Brain pericyte (primary cell): ENCODE measurements at places on chromosomes 3 and 15.

DNA sequence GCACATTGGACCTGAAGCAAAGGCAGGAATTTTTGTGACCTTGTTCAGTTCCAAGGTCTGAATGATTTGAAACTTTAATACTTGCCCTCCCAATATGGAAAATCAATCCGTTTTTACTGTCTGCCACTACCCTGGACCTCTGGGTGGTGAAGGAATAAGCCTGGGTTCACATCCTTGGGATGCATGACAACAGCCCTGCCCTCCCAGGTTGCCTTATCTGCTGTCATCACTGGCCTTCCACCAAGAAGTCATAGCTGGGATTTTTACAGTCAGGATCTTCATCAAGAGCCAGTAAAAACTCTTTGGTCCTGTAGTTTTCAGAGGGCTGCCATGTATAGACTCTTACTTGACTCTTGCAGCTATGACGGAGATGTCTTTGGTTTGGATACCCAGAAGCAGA lies 128.6 kb downstream of the MYLK start:
- DNase-seq = no peak

DNA sequence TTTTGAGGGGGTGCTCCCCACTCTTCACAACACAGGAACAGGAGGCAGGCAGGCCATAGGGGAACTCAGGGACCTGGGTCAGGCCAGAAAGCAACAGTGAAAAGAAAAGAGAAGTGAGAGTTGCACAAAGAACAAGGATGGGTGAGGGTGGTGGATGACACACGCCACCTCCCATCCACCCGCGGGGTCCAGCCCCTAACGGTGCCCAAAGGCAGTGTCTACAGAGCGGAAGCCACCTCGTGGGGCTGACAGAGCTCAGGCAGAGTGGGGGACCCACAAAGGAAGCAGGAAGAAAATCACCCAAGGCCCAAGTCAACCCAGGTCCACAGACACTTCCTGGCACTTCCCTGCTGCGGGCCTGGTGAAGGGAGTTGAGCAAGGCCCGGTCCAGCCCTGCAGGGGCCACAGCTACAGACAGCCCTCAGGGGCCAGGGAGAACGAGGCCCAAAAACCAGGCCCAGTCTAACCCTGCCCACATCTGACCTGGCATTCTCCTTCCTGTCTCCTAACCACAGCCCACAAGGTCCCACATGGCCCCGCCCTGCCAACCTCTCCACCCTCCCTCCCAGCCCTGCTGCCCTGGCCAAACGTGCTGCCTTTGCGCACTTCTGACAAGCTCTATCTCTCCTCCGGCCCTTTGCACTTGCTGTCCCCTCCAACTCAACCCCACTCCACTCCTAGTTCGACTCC lies 5.9 kb downstream of the NUP210 start:
- no peak for DNase-seq

DNA sequence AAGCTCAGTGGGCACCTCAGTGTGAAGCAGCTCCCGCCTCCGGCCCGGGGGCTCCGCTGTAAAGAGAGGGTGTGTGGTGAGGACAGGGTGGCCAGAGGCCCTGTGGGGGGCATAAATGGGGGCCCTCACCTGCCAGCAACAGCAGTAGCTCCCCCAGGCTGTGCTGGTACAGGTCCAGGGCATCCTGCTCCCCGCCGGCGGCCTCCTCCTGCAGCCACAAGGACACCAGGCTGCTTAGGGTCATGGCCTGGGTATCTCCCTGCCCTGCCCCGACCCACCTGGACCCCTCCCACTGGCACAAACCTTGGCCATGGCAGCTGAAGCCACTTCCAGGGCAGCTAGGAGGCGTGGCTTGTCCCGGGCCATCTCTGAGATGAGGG lies 4.8 kb downstream of the ULK3 start:
- no peak for DNase-seq

- DNase-seq = no peak
Observed at GRCh38 chr3:4823986-4824925, 155.0 kb upstream of the BHLHE40 start.

- DNase-seq = no peak
Observed at GRCh38 chr15:81896356-81896755, 149.5 kb downstream of the MEX3B start.

DNA sequence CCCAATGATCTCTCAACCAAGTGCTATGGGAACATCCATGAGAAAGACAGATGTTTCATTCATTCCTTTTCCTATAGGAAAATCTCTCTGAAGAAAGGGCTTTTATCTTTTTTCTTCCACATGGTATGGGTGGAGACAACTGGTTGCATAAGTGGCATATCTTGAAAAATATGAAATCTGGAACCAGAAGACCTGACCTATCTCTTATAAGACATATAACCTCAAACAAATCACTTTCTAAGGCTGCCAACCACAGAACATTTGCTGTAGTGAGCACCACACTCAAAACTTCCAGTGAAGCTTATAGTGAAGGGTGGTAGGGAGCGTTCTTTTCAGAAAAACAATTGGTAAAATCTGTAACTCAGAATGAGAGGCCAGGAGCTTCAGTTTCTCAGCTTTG lies 58.5 kb downstream of the SHQ1 start:
- DNase-seq = no peak

DNA sequence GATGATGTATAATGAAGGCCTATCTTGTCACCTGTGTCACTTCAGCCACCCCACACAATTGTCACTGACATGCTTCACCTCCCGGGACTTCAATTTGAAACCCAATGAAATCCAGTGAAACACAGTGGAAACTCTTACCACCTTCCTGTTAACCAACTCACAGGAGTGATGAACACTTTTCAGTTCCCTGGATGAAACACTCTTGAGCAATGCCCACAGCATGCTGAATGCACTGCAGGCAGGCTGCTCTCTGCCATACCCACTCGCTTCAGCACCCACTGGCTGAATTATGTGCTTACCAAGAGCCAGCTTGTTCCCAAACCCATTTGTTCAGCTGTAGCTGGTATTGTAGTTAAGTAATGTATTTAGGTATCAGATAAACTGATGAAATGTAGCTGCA lies 47.0 kb downstream of the MAP2K1 start:
- DNase-seq = no peak

DNA sequence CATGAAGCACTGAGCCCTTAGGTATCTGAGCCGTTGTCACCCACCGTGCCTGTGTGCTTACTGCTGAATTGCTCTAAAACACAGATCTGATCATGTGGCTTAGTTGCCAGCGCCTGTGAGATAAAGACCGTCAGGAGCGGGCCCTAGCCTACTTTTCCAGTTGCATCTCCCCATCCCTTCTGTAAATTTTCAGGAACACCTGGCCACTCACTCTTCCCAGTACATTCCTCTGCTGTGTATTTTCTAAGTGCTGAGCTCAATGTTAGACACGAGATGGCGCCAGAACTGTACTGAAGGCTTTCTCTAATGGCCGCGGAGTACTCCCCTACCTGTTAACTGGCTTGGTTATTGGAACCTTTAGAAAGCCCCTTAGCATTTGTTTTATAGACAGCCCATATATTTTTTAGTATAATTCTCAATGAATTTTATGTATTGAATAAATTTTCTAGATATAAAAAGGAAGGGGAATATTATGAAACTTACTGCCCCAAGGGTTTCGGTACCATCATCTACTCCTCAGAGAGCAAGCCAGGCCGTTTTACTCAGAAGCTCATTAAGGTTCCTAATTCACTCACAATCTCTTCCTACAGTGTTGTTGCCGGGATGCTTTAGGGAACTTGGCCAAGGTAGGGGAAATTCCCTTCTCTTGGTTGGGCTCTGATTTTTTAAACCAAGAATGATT lies 16.7 kb upstream of the WNT7A start:
- DNase-seq = no peak

GRCh38 chr3:173921732-173922131 lies 524.2 kb downstream of the NLGN1 start:
- no peak for DNase-seq

- no peak for DNase-seq
Observed at GRCh38 chr3:178479860-178480259, 56.4 kb upstream of the KCNMB2 start.

- DNase-seq = no peak
Observed at GRCh38 chr15:73500696-73501095, 57.7 kb downstream of the REC114 start.

DNA sequence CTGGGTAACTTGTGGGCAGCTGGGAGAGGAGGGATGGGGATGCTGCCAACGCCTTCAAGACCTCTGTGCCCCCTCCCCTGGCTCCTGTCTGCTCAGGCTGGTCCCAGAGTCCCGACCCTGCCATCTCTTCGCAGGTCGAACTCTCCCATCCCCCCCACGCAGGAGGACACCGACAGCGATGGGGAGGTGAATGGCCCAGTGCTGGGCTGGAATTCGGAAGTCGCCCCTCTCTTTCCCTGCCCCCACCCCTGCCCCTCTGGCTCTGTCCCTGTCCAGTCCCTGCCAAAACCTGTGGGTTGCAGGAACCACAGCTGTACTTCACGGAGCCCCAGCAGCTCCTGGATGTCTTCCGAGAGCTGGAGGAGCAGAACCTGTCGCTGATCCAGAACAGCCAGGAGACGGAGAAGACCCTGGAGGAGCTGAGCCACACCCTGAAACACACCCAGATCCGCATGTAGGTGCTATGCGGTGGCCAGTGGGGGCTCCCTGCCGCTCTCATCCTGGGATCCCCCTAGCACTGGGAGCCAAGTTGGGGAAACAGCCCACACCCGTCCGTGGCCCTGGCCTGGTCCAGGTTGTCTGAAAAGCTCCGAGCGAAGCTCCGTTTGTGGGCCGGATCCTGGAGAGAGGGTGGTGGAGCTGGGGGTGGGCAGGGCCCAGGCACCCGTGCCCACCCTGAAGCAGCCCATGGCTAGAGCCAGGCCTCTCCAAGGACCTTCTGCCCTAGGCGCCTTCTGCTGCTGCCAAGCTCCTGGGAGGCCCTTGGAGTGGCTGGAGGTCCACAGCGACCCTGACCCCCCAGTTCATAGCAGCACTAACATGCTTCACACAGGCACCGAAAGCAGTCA lies 28.7 kb downstream of the CFAP100 start:
- DNase-seq = no peak

- no peak for DNase-seq
Observed at GRCh38 chr15:66105286-66106265, 148.0 kb downstream of the MEGF11 start.

DNA sequence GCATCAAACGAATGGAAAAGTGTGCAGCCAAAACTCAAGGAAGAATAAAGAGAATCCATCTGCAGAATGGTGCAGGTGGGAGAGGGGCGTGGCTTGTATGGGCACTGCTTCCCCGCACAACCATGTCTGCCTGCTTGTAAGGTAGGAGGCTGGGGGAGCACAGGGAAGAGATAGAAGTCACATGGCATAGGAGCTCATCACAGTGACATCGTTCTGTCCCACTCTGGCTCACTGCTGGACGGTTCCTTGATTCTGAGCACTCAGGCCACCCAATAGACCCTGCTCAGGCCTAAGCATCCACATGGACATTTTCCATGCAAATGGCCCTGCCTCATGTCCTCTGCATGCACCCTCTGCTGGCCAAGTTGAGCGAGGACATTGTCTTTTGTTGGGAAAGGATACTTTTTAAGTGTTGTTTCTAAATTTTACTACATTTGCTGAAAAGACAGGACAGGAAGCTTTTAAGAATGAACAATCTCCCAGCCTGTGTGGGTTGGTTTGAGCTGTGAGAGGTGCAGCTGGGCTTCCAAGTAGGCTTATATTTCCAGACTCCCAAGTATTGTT lies 3.1 kb downstream of the MYLK start:
- DNase-seq = no peak

GRCh38 chr3:66472313-66473134 lies 28.3 kb downstream of the LRIG1 start:
- no peak for DNase-seq

GRCh38 chr3:20125897-20126296 lies 60.1 kb downstream of the SGO1 start:
- DNase-seq = no peak

DNA sequence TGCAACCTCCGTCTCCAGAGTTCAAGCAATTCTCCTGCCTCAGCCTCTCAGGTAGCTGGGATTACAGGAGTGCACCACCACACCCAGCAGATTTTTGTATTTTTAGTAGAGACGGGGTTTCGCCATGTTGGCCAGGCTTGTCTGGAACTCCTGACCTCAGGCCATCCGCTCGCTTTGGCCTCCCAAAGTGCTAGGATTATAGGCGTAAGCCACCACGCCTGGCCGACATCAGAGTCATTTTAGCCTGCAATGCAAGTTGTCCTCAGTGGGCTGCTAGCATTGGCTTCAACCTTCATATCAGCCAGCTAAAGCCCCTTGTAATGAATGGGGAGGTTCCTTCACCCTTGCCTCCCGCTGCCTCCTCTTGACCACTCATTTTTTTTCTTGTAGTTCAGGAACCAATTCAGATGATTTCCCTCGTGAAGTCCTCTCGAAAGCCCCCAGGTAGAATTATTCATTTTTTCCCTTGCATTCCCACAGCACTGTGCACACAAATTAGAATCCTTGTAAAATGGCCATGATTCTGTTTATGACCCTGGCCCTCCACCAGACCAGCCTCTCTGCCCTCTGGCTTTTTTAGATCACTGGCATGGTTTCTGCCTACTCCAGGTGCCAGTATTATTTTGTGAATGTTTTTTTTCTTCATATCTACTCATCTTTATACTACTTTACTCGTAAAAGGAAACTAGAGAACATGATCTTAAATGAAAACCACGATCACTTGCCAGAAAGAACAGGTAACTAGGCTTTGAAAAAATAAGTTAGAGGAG lies 29.1 kb downstream of the FLNB start:
- DNase-seq = no peak

DNA sequence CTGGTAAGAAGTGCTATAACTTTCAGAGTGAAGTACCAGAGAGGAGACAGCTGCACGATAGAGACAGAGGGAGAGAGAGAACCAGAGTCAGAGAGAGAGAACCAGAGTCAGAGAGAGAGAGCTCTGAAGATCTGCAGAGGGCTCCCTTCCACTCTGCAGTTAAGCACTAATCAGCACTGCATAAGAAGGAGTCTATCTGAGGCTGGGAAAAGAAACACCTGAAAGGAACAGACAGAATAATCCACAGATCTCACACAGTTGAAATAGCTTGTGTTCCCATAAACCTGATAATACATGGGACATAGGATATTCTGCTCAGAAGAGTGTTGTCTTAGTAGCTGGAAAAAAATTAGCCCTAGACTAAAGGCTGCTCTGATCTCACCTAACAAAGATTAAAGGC lies 87.6 kb downstream of the CFAP44 start:
- DNase-seq = no peak

DNA sequence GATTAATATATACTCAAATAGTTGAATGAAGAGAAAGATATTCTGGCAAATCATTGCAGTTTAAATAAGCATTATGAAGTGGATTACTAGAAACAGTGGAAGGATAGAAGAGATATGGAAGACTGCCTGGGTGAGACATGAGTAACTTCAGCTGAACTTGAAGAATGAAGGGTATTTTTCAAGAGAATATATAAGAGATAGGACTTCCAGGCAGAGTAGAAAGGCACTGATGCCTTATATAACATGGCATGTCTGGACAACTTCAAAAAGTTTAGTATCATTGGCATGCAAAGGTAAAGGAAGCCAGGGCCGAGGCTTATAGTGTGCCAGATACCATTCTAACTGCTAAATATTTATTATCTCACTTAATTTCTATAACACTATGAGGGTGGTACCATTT lies 126.5 kb upstream of the SLC7A14 start:
- DNase-seq = no peak

DNA sequence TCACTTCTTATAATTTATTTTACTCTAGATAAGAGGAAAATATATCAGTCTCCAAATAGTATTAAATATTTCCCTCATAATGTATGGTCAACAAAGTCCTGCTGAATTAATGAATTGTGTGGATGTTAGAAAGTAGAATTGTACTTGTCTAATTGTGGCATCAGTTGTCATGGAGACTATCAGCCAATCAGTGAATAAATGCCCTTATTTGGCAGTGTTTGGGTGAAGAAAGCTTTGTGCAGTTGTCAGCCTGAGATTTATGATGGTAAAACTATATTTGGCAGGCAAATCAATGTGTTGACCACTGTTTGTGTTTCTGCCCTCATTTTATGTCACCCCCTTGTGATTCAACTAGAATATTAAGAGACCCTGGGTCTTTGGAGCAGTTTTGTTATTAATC lies 293.6 kb upstream of the MDFIC2 start:
- DNase-seq = no peak
